ENCODE measurements at places on chromosomes 6 and 20.

DNA sequence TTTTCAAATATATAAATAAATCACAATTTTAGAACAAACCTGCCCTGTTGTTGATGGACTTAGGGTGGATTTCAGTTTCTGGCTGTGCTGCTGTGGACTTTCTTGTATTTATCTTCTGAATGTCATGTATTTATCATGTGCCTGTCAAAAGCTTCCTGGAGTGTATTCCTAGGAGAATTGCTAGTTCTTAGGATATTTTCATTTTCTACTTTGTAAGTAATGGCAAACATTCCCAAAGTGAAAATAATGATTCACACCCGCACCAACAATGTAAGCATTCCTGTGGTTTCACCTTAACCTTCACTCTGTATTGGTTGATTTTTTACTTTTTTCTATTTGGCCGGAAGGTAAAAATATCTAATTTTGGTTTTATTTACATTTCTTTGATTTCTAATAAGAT, 387.8 kb downstream of the SMOC2 start:
- no peak for DNase-seq

GRCh38 chr6:34181908-34182307, 36.0 kb upstream of the GRM4 start:
- DNase-seq, result no peak

DNA sequence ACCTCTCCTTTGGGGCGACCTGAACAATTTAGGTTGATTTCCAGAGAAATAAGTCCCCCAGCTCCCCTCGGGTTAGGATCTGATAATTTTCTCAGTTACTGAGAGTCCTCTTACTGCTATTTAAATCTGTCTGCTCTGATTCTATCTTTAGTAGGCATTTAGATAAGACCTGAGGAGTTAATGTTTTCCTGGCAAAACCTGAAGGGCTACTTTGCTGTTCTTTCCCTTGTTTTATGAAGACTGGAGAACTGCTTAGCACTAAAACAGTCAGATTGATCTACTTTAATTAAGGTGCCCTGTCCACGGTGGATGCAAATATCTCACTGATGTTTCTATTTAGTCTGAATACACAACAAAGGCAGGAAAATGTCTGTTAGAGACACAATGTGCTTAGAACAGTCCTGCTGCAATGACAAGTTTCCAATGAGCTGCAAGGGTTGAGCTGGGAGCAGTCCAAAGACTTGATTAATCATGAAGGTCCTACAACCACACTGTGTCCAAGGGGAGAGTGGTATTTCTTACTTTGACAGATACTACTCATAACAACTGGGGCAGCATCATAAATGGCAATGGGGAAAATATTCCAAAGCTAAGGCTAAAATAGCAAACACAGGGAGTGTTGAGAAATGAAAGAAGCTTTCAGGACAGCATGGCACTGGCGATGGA, 15.7 kb downstream of the ADTRP start:
- DNase-seq, result no peak

DNA sequence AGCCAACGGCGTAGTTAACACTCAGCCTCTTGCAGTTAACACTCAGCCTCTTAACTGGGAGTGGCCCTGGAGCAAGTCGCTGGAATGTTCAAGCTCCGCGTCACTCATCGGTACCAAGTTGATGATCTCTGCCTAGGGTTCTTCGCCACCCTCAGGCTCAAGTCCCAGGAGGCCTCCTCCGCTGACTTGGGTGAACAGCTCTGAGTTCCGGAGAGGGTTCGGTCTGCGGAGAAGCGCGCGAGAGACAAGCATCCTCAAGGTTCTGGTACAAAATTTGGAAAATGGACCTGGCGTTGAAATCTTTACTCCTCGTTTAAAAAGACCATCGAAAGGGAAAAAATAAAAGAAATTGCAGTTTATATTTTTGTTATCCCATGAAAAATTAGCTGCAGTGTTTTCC, 876 bp upstream of the DSP start:
- no peak for DNase-seq

DNA sequence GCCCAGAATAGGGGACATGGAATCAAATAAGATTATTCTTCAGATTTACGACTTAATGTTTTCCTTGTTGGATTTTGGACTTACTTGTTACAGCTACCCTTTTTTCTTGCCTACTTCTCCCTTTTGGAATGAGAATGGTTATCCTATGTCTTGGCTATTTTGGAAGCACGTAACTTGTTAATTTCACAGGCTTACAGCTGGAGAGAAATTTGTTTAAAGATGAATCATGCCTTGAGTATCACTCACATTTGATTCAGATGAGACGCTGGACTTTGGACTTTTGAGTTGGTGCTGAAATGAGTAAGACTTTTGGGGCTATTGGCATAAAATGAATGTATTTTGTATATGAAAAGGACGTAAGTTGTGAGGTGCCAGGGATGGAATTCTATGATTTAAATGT, 83.3 kb downstream of the SMPDL3A start:
- DNase-seq, result no peak

DNA sequence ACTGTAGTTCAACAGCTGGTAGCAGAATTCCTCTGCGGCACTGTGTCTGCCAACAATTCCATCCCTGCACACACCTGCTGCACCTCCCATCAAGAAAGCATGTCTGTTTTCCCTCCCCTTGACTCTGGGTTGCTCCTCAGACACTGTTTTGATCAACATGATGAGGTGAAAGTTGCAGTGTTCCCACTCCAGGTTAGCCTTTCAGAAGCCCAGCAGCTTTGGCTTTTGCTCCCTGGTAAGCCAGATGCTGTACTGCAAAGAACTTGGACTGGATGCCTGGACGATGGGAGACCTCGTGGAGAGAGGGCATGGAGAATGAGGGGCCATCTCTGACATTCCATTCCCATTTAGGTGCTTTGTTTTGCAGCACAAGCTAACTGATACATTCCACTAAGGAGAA, 79.1 kb upstream of the MAFB start:
- DNase-seq, result no peak

DNA sequence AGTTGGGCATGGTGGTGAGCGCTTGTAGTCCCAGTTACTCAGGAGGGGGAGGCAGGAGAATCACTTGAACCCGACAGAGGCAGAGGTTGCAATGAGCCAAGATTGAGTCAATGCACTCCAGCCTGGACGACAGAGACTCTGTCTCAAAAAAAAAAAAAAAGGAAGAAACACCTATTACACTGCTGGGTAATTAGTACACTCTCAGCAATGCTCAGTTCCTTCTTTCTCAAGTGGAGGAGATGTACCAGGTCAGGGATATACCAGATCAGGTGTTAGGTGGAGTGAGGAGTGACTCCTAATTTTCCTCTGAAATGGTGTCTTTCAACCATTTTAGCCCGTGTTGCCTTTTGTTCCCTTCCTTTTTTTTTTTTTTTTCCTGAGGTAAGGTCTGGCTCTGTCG, 30.0 kb upstream of the UBR2 start:
- DNase-seq, result no peak

DNA sequence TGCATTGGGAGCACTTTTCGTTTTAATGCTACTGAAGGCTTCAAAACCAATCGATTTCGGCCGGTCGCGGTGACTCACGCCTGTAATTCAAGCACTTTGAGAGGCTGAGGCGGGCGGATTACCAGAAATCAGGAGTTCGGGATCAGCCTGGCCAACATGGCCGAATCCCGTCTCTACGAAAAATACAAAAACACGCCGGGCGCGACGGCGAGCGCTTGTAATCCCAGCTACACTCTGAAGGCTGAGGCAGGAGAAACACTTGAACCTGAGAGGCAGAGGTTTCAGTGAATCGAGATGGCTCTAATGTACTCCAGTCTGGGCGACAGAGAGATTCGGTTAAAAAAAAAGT, 58.4 kb downstream of the TRIM38 start:
- peak; percentile 84 for DNase-seq

- no peak for DNase-seq
These were observed 156.4 kb upstream of the LAMP5 start for GRCh38 chr20:9358001-9358400.

GRCh38 chr6:81934936-81935335, 182.5 kb upstream of the TENT5A start:
- no peak for DNase-seq

- no peak for DNase-seq
These were observed 43.1 kb downstream of the CD109 start for GRCh38 chr6:73739096-73739495.

DNA sequence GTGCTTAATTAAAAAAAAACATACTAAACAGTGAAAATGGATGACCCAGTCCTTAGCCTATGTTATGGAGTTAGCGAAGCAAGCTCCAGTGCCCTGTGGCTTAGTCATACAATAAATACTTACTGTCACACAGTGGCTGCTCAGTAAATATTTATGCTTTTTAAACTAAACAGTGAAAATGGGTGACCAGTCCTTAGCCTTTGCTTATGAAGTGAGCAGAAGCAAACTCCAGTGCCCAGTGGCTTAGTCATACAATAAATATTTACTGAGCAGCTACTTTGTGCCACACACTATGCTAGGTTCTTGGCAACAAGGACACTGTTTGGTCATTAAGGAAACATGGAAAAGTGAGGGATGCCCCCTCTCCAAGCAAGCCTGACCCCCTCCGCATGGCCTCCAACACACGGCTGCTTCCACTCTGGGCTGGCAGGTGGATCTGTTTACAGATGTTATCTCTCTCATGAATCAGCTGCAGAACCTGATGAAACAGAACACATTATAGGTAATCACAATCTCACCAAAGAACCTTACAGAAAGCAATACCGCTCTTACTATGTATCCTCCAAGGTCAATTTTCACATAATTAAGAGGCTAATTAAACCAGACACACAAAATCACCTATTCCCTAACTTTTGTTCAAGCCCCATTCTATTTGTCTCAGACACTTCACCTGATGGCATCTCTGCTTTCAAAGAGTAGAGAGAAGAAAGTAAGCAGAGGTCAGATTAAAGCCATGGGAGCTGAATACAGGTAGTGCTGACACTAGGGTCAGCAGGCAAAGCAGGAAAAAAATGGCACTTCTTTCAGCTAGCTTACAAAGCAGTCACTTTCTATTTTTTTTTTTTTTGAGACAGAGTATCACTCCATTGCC, 27.3 kb downstream of the CDK5RAP1 start:
- no peak for DNase-seq

DNA sequence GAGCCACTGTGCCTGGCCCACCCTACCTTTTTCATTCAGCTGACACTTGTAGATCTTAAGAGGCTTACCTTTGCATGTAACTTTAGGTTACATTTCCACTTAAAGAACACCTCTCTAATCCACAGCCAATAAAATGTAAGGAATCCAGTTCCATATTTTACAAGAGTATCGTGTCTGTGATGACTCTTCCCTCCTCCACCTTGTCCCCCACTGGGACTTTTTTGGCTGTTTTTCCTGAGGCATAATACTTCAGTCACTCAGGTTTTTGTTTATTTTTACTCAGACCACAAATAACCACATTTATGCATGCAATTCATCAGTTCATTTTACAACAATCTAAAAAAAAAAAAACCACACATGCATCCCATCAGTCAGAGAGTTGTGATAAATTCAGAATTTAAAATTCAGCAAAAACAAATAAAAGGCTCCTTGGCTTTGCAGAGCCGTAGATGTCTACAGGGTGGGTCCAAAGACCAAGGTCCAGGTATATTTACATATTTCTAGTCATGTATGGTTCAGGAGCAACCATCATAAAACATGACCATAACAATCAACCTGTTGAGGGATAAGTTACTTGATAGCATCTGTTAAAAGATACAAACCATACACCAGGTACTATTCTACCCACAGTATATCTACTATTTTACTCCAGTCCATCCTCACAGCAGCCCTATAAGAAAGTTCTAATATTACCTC, 9.9 kb downstream of the ATXN1 start:
- no peak for DNase-seq

- DNase-seq, result no peak
These were observed 104.5 kb downstream of the SMLR1 start for GRCh38 chr6:130931683-130932082.

DNA sequence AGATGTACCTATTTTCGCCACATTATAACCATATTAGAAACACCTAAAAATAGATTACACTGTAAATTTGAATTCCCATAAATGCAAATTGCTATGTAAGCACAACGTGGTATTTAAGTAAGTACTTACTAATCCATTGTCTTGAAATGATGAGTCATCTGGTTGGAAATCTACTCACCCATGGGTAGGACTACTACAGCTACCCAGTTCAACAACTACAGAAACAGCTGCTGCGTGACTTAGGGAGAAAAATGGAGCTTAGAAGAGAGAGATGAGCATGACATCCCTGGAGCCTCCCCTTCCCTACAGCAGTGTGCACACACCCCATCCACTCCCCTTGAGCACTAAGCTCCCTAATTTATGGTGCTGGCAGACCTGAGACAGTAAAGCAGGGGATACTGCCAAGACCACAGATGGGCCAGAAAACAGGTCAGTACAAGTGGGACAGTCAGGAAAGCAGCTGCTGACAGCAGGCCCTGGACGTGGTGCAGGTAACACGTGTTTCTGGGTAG, 26.9 kb downstream of the RRAGD start:
- DNase-seq, result peak; percentile 77

DNA sequence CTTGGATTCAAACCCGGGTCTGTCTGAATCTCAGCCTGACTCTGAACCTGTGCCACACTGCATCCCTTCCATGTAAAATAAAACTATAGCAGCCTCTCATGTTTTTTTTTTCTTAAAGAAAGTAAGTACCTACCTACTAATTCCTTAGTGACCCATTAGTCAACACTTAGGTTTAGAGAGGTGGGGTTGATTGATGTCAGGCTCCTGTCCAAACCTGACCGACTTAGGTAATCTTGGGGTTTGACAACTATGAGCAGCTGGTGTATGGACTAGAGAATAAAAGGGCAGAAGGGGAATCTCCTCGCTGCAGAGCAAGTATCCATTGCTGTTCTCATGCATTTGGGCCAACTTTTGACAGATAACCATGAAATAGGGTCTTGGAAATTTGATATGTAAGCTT, 6.5 kb downstream of the NKAIN2 start:
- no peak for DNase-seq

GRCh38 chr6:159042003-159042825, 2.6 kb downstream of the TAGAP start:
- peak; percentile 75 for DNase-seq

GRCh38 chr6:3289664-3290055, 30.9 kb downstream of the PSMG4 start:
- DNase-seq, result peak; percentile 48

GRCh38 chr6:53202052-53202451, 53.4 kb upstream of the GCM1 start:
- no peak for DNase-seq

GRCh38 chr20:61442075-61442670, 190.1 kb downstream of the CDH4 start:
- DNase-seq, result no peak

- no peak for DNase-seq
These were observed 54.1 kb downstream of the ZNF217 start for GRCh38 chr20:53539516-53539915.

DNA sequence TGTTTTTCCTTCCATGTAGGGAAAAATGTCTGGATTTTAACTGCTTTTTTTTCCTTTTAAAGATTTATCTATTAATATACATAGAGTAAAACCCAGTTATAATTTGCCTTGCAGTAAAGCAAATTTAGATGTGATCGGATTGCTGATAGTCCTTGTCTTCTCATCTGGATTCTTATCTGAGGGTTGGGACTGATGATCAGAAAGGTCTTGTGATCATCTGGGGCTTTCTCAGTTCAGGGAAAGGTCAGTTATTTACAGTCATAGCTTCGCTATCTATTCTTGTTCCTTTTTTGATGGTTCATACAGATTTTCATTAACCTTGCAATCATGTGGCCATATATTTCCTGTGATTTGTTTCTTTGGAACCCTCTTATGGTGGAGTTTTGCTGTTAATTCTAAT, 63.8 kb upstream of the CLDN20 start:
- no peak for DNase-seq

Data from sigmoid colon (tissue), 7 donors.